ENCODE measurements at places on chromosomes 3 and 15.

GRCh38 chr15:70605606-70606410 lies 157.6 kb downstream of the UACA start:
- no peak for DNase-seq

GRCh38 chr3:178120367-178120766 lies 415.9 kb upstream of the KCNMB2 start:
- no peak for DNase-seq

- no peak for DNase-seq
Observed at GRCh38 chr3:110067527-110067926, 730.2 kb upstream of the DPPA4 start.

DNA sequence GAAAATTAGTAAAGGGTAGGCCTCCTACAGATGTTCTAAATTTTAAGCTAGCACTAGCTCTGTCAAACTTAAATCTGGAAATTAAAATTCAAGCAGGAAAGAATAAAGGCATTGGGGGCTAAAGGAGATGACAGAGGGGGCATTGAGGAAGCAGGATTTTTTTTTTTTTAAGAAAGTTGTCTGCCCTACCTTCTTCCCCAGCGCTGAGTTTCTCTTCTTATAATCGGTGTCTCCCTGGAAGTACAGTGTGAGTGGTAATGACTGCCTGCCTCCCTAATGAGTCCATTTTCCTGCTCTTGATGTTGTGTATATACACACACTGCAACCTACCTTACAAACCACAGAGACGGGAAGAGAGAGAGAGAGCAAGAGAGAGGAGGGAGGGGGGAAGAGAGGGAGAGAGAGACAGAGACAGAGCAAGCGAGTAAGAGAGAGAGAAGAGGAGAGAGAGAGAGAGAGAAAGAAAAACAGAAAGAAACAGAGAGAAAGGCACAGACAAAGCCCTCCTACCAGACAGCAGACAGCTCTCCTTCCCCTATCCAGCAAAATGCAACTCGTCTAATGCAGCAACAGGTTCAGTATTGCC lies 47.0 kb downstream of the ZBTB20 start:
- DNase-seq: no peak

GRCh38 chr3:11464356-11464755 lies 179.4 kb downstream of the VGLL4 start:
- no peak for DNase-seq

Data from stimulated activated CD8-positive, alpha-beta memory T cell treated with anti-CD3 and anti-CD28 coated beads, Interleukin-7, amount 100 ng/mL, for 1 hour (primary cell).